ENCODE measurements at places on chromosomes 1 and 21. TPM values are rescaled to one million over a fixed set of nuclear protein-coding genes. Genes with fewer than 3 reads are reported as not detected.

The HYI gene
- 22.7 TPM for total RNA-seq

The PGBD5 gene
- 96.7 TPM for total RNA-seq

The IGSF21 gene
- total RNA-seq, result 87.5 TPM

DNA sequence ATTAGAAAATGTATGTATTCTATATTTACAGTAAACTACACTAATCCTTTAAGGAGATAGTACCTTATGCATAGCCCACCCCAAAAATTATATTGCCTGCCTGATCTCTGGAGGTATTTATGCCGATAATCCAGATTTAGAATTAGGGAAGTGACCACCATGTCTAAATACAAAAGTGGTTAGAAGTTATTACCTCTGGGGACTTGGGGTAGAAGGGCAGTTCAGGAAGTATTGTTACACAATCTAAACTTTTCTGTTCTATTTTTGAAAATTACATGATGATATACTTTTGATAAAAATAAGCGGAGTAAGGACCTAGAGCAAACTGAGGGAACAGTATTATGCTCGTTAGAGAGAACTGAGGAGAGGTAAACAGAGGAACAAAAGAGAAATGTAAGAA, 90.5 kb upstream of the ZP4 start:
- no peak for DNase-seq

DNA sequence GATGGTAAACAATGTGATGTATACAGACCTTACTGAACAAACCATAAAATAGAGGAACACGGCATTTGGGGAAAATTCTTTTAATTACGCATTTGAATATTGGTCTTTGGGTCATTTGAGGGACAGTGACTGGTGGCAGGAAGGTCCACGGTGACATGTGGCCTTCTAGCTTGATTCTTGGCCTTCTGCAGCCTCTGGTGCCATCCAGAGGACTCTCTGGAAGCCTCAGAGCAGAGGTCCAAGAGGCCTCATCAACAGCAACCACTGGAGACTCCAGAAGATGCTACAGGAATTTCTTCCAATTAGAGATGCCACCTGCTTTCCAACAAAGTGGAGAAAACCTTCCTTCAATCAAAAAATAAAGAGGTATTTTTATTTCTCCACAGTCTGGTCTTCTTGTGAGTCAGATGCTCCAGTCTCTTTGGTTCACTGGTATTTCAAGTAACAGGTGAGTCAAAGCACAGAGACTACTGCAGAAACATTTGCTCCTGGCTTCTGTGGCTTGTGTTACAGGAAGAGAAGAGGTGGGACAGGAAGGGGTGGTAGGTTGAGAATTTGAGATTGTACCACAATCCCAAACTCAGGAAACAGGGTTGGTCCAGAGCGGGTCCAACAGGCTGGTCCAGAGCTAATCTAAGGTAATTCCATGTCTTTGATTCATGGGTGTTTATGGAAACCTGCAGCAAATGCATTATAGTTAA, 2.7 kb upstream of the F5 start:
- no peak for DNase-seq

GRCh38 chr1:60994369-60994768, 88.0 kb upstream of the NFIA start:
- DNase-seq, result no peak

GRCh38 chr1:26391450-26391849, 18.9 kb upstream of the ZNF683 start:
- DNase-seq, result no peak

DNA sequence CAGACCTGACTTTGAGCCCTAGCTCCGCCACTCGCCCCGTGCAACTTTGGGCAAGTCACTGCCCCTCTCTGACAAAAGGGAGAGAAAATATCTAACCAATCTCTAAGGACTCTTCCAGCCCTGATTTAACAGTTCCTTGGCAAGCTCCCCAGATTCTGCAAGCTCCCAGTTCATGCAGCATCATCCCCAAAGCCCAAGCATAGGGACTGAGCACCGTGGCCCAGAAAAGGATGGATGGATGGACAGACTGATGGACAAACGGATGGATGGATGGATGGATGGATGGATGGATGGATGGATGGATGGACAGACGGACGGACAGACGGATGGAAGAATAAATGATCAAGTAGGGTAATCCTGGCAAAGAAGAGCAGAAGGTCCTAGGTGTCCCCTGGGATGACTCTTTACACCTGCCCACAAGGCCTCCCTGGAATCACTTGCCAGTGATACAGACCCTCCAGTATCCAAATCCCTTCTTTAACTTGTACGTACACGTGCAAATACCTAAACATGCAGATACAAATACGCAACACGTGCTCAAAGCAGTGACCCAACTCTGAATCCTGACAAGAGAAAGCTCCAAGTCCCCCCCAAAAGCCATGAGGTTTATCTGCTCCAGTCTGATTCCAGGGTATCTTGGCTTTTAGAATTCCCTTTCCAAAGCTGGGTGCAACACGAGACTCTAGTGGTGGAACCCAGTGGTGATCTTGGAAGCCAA, 16.0 kb downstream of the IFFO2 start:
- DNase-seq, result no peak

DNA sequence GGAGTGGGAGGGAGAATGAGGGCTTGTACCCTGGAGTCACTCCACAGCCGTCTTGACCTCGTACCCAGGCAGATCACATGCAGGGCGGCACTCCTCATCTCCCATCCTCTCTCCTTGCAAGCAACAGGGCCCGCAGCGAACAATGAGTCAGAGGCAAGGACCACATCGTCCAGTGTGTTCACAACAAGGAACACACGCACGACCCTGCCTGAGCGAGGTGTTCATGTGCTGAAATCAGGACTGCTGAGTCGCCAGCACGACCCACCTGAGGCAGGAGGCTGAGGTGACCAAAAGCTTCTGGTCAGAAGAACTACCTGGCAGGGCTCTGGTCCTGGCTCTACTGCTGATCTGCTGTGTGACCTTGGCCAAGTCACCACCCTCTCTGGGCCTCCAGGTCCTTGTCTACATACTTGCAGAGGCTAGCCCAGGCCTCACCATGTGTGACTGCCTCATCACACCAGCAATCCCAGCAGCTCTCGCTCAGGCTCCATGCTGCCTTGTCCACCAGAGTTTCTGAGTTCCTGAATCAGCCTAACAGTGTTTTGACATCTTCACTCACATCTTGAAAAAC, 78.0 kb downstream of the SSBP3 start:
- no peak for DNase-seq

- no peak for DNase-seq
These were observed 10.1 kb downstream of the EXTL1 start for GRCh38 chr1:26031611-26032220.

- no peak for DNase-seq
These were observed 1.6 kb upstream of the EGLN1 start for GRCh38 chr1:231423648-231424047.

- no peak for DNase-seq
These were observed 52.6 kb upstream of the EPS8L3 start for GRCh38 chr1:109816175-109816811.

DNA sequence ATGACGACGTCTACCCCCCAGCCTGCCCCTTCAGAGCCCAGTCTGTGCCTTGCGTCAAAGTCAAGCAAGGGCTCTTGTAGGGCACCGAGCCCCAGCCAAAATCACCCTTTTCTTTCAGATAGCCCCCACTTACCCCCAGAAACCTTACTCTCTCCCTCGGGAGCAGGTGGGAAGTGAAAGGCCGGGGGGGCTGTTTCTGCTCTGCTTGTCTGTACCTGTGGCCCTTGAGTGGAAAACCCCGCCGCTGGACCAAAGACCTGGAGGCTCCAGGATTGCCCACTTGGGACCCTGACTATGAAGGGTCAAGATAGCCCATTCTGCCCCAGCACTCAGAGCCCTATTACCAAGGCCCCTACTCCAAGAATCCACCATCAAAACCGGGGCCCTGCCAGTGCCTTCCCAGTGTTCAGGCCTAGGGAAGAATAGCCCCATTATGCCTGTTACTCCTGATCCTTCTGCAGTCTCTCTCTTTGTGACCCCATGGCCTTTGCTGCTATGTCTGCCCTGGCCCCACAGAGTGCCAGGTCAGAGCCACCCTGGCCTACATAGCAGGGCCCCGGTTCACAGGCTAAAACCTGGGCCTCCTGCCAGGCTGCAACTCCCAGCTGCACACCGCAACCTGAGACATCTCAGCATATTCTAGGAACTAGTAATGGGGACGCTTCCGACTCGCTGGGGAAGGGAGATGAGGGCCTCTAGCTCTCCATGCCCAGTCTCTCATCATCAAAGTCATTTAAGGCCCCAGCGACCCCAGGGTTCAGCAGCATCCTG, 22.2 kb upstream of the HPDL start:
- no peak for DNase-seq

Measured in dorsolateral prefrontal cortex (tissue), 122 donors.